Skin of body (tissue), 3 donors: ENCODE measurements at places on chromosomes 4 and X. TPM values are rescaled to one million over a fixed set of nuclear protein-coding genes. Genes with fewer than 3 reads are reported as not detected.

- no peak for DNase-seq
Measured at GRCh38 chr4:14918336-14918735, 83.9 kb upstream of the CPEB2 start.

- DNase-seq, result no peak
Measured at GRCh38 chr4:139521754-139522401, 34.1 kb downstream of the SETD7 start.

DNA sequence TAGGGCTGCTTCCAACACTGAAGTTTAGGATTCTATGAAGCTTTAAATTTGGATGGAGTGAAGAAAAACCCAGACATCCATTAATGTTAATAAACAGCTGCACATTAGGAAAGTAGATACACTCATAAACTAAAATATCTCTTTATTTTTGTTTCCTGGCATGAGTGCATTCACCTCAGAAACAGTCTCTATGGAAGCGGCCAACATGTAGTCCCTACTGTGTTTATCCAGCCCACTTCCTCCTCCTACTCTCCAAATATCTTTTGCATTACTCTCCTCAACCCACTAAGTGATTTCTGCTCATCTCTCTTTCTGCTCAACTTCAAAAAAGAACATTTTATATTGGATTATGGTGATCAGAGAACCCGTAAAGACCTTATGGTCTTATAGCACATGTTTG is 180.3 kb upstream of the MXRA5 start:
- DNase-seq, result no peak

GRCh38 chr4:22680065-22680642 is 12.6 kb upstream of the GBA3 start:
- DNase-seq, result no peak

GRCh38 chr4:142282870-142283431 is 563.1 kb downstream of the INPP4B start:
- DNase-seq, result no peak

- no peak for DNase-seq
Measured at GRCh38 chr4:83993774-83994173, 457.9 kb downstream of the GPAT3 start.

- DNase-seq, result no peak
Measured at GRCh38 chr4:98625399-98625798, 33.0 kb downstream of the TSPAN5 start.

DNA sequence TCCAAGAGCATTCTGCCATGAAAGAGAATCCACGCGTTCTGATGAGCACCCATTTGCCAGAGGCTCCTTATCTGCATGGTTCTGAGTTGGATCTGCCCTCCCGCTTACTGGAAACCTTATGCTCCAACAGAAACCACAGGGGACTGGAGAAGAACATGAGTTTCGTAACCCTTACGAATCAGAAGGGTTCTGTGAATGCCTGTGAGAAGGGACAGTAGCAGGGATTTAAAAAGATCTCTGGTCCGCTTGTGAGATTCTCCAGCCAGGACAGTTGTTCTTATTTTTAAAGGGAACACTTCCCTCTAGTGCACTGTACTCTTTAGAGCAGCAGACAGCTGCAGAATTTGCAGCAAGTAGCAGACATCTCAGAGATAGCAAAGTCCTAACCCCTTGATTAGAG is 22.5 kb upstream of the CENPU start:
- DNase-seq, result peak; percentile 19

- DNase-seq, result no peak
Measured at GRCh38 chrX:110381216-110381615, 22.6 kb downstream of the RTL9 start.

DNA sequence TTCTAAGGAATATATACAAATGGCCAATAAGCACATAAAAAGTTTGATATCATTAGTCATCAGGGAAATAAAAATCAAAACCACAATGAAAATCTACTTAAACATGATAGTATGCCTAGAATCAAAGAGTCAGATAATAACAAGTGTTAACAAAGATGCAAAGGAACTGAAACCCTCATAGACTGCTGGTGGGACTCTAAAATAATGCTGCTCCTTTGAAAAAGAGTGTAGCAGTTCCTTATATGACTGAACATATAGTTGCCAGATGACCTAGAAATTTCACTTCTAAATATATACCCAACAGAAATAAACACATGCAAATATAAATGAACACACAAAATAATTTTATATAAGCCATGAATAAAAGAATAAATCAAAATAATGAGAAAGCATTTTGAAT is 205.1 kb upstream of the CTSO start:
- no peak for DNase-seq

DNA sequence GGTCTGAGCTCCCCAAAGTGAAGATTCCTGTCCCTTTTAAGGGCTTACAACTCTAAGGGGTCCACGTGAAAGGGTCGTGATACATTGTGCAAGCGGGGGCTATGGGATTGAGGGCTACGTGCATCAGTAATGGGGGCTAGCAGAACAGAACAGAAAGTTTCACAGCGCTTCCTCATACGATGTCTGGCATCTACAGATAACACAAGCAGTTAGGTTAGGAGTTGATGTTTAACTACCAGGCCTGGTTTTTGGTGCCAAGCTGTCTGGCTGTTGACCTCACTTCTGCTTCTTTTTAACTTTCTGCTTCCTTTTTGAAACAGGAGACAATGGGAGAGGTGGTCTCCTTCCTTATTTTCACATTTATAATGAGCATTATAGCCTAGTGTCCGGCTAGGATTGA is 368.6 kb upstream of the CXorf51A start:
- DNase-seq, result no peak

DNA sequence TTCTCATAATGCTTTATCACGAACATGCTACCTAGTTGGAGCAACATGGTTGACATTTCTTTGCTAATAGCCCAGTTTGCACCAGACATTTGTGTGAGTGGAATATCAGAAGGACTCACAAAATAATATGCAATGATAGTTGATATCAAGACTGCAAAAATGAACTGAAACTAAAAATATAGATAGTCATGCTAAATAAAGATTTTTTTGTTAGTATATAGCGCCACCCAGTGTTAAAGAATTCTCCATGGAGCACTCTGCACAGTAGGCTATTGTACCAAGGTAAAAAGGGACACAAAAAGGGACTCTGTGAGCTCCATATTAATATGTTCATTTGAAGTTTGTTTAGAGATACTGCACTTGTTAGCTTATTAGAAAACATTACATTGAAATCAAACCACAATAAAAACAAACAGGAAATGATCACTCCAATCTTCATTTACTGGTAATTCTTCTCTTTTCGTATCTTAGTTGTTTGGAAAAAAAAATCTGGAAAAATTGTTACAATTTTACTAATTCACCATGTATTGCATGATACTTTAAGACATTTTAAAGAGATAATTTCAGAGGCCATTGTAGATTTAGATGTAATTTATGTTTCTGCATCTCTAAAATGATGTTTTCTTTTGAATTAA is 1509.6 kb downstream of the ADGRL3 start:
- peak; percentile 29 for DNase-seq

- no peak for DNase-seq
Measured at GRCh38 chr4:64598066-64598465, 188.8 kb upstream of the TECRL start.

DNA sequence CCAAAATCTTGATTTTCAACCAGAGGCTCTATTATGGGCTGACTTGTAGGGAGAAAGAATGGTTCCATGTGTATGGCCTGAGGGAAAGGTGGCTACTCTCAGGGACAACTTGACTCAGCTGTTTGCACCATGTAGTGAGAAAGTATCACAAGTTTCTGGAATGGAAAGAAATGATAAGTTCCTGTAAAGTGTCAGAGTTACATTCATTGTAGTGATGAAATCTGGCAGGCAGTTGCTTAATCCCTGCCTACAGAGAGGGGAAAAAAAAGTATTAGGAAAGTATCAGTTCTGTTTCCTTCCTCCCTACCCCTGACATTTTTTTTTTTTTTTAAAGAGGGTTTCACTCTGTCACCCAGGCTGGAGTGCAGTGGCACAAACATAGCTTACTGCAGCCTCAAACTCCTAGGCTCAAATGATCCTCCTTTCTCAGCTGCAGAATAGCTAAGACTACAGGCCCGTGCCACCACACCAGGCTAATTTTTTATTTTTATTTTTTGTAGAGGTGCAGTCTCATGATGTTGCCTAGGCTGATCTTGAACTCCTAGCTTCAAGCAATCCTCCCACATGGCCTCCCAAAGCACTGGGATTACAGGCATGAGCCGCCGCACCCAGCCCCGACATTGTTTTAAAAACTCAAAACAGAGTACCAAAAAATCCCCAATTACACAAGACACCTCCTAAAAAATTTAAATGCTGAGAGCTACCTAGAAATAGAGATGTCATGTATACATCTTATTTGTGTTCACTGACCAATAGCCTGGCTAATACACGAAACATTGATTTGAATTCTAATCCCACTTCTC is 4.8 kb upstream of the FBXL5 start:
- DNase-seq, result no peak

GRCh38 chrX:26918631-26919030 is 544.5 kb downstream of the PPP4R3C start:
- no peak for DNase-seq

Gene SMIM10
- 2.3 TPM for total RNA-seq

Gene DMRTC1B
- total RNA-seq, result not detected

Gene PAGE2
- total RNA-seq, result not detected

Gene SATL1
- 0.20 TPM for total RNA-seq

Gene ADH1B
- 175 TPM for total RNA-seq

Gene FAM133A
- total RNA-seq, result 0.30 TPM

Gene CT47B1
- not detected for total RNA-seq

Gene C4orf50
- 0.10 TPM for total RNA-seq

Gene ASB5
- 18.6 TPM for total RNA-seq

Gene DUSP21
- not detected for total RNA-seq
